ENCODE measurements at places on chromosomes 12 and 14. TPM values are rescaled to one million over a fixed set of nuclear protein-coding genes. Genes with fewer than 3 reads are reported as not detected.

TMEM229B gene
- 7.5 TPM for total RNA-seq

SCN8A gene
- total RNA-seq: 4.7 TPM

SSTR1 gene
- 10.3 TPM for total RNA-seq

PTPN6 gene
- total RNA-seq: 1.1 TPM

KRT81 gene
- not detected for total RNA-seq

LTBP2 gene
- total RNA-seq: 2.3 TPM

RAB3IP gene
- 12.5 TPM for total RNA-seq

DMAC2L gene
- 16.5 TPM for total RNA-seq

POTEG gene
- not detected for total RNA-seq

KCNK10 gene
- total RNA-seq: 0.21 TPM

- ATAC-seq: no peak
Observed at GRCh38 chr12:130428116-130428515, 90.4 kb downstream of the PIWIL1 start.

GRCh38 chr14:50339178-50339804 is 27.2 kb downstream of the DMAC2L start:
- ATAC-seq: no peak

- ATAC-seq: no peak
Observed at GRCh38 chr14:91238661-91239060, 5.8 kb downstream of the GPR68 start.

- ATAC-seq: no peak
Observed at GRCh38 chr14:69432364-69432763, 33.9 kb downstream of the SLC39A9 start.

DNA sequence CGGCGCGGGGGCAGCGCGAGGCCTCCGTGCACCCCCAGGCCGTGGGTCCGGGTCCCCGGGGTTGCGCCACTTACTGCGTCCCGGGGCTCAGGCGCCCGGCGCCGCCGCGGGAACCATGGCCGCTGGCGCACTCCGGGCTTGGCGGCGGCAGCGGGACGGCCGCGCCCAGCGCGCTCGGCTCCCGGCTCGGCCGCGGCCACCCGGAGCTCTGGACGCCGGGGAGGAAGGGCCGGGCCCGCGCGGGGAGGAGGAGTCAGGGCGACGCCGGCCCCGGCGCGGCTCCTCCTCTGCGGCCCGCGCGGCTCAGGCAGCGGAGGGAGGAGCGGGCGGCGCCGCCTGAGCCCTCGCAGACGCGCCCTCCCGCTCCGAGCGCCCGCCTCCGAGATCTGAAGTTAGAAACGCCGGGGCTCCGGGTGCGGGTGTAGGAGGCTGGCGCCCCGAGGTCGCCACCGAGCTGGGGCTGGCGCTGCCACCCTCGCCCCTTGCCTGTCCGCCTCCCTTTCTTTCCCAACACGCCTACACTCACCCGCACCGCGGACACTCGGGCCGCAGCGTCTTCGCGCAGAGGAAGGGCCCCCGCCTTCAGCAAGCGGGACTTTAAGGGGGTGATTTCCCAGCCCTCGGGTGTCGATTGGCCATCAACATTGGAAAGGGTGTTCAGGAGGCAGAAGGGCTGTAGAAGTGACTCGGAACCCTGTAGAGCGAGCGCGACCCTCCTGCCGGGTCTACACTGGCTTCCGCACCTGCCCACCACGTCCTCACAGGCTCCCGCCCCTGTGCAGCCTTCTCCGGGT is at the start of gene NIN:
Gene NIN (minus strand): TSS at position 231 of the 794 bp plus-strand sequence. CDS start 9,106 bp downstream, outside the sequence.
- peak; percentile 73 for ATAC-seq

- no peak for ATAC-seq
Observed at GRCh38 chr14:79253576-79253975, 957.7 kb downstream of the DIO2 start.

DNA sequence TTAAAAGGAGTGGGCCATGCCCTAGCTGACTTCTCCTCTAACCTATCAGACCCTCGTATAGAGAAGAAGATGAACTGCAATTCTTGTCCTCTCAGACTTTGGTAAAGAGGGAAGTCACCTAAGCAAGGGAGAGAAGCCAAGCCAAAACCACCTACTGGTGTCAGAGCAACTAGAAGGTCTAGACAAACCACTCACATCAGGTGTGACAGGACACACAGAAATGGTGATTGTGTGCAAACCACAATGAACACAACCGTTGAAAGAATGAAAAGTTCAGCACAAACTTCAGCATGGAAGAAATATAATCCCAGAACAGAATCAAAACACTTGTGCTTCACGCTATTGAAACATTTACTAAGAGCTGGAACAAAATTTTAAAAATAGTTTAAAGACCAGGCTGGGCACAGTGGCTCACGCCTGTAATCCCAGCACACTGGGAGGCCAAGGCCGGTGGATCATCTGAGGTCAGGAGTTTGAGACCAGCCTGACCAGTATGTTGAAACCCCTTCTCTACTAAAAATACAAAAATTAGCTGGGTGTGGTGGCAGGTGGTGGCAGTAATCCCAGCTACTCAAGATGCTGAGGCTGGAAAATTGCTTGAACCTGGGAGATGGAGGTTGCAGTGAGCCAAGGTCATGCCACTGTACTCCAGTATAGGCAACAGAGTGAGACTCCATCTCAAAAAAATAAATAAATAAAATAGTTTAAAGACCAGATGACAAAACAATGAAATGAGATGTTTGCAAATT is 56.2 kb upstream of the NTF3 start:
- no peak for ATAC-seq

DNA sequence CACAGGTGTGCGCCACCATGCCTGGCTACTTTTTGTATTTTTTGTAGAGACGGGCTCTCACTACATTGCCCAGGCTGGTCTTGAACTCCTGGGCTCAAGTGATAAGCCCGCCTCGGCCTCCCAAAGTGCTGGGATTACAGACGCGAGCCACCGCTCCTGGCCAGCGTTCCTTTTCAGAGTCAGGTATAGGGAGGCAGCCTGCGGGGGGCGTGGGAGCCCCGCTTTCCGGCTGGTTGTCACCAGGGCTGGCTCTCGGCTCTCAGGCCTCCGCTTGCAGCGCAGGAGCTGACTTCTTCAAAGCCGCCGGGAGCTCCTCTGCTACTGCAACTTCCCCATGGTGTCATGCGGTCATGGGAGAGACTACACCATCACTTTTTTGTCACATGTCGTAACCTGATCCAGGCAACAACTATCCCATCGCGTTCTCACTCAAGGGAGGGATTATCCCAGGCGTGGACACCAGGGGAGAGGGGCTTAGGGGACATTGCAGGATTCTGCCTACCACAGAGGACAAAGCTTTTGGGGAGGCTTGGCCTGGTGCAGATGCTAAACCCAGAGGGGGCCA is 129.4 kb downstream of the SCARB1 start:
- peak; percentile 90 for ATAC-seq

DNA sequence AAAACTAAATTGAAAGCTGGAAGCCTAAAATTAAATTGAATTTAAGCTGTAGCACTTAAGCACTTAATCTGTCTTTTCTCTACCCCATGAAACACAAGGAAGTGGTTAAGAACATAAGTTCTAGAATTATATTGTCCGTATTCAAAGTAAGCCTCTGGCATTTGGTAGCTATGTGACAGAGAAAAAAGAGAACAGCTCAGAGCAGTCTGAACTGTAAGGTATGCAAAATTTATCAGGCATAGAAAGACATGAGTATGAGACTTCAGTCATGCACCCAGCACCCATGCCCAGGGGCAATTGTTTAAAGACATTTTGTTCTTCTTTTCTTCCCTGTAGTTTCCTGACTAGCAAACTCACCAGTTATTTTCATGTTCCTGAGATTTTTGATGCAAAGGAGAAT is 116.7 kb downstream of the KCNMB4 start:
- ATAC-seq: no peak

- ATAC-seq: no peak
Observed at GRCh38 chr12:41772478-41772877, 372.2 kb downstream of the GXYLT1 start.

DNA sequence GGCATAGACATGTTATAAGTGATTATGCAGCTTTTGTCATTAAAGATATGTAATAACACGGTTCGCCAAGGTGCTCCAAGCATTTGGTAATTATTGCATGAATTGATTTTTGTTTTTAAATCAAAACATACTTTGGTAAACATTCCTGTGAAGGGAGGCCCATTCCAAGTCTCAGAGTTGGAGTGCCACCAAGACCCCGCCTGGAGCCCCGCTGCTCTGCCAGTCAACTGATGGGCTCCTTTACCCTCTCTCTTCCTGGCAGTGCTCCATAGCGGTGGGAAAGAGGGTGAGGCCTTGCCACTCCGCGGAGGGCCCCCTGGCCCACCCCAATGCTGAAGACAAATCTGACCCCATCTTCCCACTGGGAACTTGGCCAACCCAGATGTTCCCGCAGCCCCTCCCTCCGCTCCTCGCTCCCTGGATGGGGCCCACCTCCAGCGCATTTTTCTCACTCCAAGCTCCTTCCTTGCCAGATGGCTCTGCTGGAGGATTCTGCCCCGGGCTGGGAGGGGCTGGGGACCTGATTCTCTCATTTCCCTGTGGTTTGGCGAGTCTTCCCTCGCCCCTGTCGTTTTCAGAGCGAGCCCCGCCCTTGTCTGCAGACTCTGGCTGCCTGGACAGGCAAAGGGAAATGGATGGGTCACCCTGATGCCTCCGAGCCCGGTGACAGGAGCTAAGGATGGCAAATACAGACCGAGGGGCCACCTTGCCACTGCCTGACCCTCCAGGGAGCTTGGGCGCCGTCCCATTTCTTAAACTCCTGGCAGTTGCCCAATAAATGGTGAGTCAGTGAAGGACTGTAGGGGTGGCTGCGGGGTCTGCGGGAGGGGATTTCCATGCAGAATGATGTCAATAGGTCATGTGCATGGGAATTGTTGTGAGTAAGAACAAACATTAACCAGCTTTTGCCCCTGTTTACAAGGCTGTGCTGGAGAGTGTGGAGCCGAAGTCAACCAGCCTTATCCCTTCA is 9.2 kb upstream of the PAPLN start:
- peak; percentile 76 for ATAC-seq

DNA sequence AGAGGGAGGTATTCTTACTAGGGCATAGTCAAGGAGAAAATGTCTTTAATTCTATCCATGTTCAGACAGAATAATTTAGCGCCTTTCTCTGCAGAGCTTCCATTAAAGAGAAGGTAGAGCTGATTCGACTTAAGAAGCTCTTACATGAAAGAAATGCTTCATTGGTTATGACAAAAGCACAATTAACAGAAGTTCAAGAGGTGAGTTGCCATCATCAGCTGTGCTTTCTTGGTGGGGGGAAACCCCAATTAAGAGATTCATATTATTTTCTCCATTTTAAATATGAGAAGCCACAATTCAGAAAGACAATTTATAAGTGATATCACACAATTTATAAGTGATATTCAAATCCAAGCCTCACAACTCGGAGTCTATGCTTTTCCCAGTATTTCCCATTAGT is 27.8 kb downstream of the RPGRIP1 start:
- ATAC-seq: no peak

Measured in motor neuron (in vitro differentiated cells).